ENCODE measurements at places on chromosomes 5 and 9. TPM values are rescaled to one million over a fixed set of nuclear protein-coding genes. Genes with fewer than 3 reads are reported as not detected.

The SLCO4C1 gene
- total RNA-seq, result 0.11 TPM

The MYMK gene
- not detected for total RNA-seq

The PCDHGA2 gene
- not detected for total RNA-seq

The PLAC8L1 gene
- total RNA-seq, result 0.56 TPM

DNA sequence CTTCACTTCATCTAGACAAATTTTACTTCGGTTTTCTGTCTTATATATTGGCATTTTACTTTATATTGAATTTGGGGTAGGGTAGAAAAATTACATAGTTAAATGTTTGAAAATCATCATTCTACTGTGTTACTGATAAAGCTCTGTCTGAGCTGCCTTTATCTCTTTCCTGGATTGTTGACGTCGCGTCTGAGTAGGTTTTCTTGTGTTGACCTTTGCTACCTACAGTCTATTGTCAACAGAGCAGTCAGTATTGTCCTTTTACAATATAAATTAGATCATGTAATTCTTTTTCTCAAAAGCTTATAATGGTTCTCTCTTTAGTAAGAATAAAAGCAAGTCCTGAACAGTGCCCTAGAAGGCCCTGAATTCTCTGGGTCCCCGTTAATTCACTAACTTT, 128.2 kb downstream of the HACD4 start:
- no peak for DNase-seq

The TRPM3 gene
- total RNA-seq, result not detected

DNA sequence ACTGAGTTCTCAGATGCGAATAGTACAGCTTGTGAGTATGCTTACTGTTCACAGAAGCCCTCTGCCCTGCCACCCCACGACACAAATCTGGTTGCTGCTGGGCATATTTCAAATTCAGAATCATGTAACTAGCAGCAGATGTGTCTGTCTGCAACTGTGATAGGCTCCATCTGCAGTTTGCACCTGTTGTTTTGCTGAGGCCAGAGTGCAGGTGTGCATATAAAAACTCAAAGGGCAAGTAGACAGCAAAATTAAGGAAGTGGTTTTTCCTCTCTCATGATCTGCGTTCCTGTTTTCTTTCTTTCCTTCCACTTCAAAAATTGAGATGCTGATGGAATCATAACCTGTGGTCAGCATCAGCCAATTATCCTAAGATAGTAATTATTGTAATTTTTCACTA, 1000.5 kb downstream of the PTPRD start:
- no peak for DNase-seq

Measured in CD4-positive, alpha-beta T cell (primary cell).